ENCODE measurements at places on chromosomes 6 and 20.
A peak's percentile ranks its signal among the peaks of the same experiment; 100 is the strongest.

GRCh38 chr6:75528423-75528822 lies 34.8 kb upstream of the FILIP1 start:
- no peak for DNase-seq

- no peak for DNase-seq
Observed at GRCh38 chr6:135054226-135054568, 425 bp downstream of the HBS1L start.

- DNase-seq, result no peak
Observed at GRCh38 chr6:169935348-169935718, 183.9 kb downstream of the ERMARD start.

DNA sequence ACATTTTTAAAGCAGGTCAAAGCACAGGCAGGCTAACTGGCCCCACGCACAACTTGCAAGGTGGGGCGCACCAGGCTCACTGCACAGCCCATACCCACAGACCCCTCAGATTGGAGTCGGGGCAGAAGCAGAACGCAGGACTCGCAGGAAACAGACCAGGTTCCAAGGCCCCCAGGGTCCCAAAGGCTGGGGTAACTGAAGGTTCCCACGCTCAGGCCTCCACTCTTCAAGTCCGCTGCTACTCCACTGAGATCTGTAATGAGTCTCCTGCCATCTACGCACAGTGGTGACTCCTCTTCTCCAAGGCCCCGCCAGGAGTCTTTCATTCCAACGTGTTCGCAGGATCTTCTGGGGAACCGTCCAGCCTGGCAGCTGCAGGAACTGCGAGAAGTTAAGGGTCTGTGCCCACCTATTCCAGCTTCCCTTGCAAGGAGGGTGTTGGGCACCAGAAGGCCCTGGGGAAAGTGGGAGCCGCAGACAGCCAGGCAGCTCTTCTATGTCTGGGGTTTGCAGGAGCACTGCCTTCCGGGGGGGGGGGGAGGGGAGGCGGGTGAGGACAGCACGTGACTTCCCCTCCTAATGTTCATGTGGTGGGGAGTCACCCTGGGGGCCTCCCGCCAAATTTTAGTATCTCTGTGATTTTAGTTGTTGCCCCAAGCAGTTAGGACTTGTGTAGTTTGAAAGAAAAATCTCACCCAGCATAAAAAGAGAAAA lies 2.0 kb upstream of the TAF4 start:
- DNase-seq, result no peak

GRCh38 chr6:150072201-150072600 lies 3.3 kb upstream of the ULBP3 start:
- peak; percentile 85 for DNase-seq

- DNase-seq, result peak; percentile 84
Observed at GRCh38 chr20:4135385-4136077, 120.2 kb upstream of the RNF24 start.

DNA sequence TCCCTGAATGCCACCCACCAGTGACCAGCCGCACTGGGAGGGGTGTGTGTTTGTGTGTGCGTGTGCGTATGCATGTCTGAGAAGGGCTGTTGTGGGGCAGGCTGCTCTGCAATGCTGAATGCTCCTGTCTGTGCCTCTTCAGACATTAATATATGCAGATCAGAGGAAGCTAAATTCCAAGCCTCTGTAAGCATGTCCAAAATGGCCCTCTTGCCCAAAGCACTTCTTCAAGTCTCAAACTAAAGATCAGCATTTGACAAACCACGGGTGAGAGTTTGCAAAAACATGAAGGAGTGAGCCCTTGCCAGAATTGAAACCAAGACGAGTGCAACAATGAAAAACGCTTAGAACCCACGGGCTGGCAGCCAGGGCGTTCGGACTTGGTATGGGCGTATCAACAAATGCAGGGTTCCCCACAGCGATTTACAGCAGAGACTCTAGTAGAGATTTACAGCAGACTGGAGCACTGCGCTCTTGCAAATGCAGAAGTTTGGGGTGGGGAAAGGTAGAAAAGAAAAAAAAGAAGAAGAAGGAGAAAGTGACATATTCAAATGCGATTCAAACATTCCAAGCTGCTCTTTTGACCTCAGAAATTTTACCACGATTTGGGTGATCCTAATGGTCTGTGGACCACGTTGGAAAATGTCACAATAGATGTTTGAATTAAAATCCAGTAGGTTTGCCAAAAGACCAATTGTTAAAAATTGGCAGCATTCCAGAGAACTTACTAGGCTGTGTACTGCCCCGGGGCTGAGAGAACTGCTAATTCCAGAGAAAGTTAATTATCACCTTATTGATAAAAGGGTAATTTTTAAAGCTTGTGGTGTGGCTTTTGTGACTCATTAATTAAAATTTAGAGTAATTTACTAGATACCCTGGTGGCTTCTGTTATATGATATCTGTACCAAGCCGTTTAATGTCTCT lies 3.5 kb downstream of the SCML4 start:
- DNase-seq, result no peak

DNA sequence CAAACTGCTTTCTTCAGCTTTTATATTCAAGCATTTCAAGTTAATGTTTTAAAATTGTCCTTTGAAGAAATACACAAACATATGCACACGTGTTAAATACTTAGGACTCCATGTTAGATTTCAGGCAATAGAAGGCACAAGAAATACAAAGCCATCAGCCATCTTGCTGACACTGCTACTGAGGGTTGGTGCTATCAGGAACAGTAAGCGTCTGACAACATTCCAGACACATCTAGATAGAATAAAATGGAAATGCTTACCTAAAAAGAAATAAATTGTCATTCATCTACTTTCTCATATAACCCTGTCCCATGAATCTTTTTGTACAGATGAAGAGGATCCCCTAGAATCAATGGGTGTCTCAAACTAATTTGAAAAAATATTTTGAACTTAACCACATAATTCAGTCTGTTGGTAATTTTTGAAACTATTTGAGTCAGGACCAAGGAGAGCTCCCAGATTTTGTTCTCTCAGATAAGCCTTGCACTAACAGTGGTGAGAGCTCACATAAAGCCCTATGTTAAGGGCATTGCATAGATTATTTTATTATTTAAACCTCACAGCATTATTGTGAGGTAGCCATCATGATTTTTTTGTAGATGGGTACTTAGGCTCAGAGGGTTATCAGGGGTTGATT lies 631.1 kb upstream of the POU3F2 start:
- DNase-seq, result no peak

DNA sequence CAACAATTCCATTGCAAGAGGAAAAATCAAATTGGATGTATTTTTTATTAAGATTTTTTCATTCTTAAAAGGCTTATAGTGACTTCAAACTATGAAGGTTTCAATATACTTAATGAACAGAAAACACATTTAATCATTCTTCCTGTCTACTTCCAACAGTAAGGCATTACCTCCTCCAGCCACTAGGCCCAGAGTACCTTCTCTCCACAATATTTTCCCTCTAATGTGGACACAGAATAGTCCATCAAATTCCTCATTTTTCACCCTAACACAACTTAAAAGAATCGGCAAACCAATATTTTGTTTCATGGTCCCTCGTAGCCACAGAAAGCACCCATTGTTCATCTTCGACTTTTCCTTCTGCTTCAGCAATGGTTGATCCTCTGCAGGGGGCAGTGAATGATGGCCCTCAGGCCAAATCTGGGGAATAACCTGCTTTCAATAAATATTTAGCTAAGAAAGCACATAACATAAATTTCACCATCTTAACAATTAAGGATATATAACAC lies 335.4 kb upstream of the ID4 start:
- DNase-seq, result no peak

DNA sequence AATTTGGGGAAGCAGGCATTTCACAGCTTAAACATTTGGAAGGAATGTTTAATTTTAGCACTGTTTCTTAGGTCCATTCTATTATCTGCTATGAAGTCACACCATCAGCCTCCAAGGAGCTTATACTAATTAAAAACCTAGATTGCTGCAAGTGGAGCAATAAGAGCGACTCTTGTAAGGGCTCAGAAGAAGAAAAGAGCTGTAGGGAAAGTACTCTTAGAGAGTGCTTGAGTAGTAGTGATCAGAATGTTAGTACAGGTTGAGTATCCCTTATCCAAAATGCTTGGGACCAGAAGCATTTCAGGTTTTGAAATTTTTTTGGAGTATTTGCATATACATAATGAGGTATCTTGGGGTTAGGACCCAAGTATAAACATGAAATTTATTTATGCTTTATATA lies 285.3 kb downstream of the UBE3D start:
- DNase-seq, result no peak

DNA sequence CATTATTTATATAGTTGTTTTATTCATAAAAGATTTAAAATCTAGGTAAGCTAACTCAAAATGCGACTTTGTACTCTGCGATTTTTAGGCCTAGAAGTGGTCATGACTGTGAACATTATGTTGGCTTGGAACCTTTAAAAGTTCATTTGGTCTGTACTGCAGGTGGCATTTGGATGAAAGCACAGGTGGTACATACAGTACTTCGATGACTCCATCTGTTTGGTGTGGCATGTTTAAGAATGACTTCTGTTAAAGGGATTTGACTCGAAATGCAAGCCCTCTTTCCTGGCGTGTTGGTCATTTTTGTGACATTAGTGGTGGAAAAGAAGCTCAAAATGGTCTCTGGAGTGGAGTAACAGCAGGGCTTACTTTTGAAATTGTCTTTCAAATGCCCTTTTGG lies 118.1 kb downstream of the UST start:
- no peak for DNase-seq

DNA sequence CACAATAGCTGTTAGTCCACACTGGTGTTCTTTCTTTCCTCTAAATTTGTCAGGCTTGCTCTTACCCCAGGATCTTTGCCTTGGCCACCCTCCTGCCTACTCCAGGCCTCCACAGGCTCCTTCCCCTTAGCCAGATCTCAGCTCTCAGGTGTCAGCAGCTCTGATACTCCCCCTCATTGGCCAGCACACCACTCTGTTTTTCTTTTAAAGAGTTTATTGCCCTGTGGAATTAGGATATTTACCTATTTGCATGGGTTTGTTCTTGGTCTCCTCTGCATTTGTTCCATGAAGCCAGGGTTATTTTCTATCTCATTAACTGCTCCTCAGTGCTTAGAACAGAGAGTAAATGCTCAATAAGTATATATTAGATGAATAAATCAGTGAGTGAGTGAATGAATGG lies 36.8 kb downstream of the GCNT2 start:
- no peak for DNase-seq

DNA sequence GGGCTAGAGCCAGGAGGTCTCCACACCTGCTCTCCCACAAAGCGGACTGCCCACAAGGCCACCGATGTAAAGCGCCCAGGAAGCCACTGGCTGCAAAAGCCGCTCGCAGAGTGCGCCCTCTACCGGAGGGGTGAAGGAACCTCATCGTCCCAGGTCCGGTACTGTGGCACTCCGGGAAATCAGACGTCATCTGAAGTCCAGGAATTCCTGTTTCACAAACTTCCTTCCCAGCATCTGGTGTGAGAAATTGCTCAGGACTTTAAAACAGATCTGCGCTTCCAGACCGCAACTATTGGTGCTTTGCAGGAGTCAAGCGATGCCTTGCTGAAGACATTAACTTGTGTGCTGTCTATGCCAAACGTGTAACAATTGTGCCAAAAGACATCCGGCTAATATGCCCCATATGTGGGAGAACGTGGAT lies 115.1 kb upstream of the ARID1B start:
- DNase-seq, result no peak

DNA sequence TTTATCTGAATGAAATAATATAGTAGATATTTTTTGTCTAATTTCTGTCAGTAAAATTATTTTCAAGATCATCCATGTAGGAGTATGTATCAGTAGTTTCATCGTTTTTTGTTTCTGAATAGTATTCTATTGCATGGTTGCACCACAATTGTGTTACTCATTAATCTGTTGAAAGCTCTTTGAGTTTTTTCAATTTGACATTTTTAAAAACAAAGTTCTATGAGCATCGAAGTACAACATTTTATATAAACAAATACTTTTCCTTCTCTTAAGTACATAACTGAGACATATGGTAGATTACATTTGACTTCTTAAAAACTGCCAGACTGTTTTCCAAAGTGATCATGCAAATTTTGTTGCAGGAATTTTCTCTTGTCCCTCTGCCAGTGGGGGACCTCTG lies 1113.1 kb upstream of the CITED2 start:
- DNase-seq, result no peak

- DNase-seq, result no peak
Observed at GRCh38 chr6:11218102-11218442, 14.4 kb downstream of the NEDD9 start.

GRCh38 chr6:143674483-143675381 lies 3.0 kb upstream of the PHACTR2 start:
- no peak for DNase-seq

DNA sequence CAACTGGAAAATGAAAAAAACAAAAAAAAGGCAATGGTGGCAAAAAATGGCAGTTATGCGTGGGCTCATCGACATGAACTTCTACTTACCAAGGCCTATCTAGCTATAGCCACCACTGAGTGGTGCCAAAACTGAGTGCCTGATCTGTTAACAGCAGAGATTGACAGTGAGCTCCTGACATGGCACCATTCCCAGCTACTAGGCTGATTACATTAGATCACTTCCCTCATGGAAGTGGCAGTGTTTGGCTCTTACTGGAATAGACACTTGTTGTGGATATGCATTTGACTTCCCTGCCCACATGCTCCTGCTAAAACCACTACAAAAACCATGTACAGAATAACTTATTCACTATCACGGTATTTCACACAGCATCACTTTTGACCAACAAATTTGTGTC lies 216.1 kb upstream of the SGK1 start:
- DNase-seq, result no peak

DNA sequence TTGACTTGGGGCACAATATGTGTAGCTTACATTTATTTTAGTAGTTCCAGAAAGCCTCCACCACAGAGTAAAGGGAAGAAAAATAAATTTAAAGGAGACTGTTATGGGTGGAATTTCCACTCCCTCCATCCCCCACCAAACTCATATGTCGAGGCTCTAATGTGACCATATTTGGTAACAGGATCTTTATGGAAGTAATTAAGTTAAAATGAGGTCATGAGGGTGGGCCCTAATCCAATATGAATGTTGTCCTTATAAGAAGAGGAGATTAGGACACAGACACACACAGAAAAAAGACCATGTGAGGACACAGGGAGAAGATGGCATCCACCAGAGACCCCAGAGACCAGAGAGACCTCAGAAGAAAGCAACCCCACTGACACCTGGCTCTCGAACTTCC lies 189.7 kb downstream of the EDN1 start:
- DNase-seq, result no peak

DNA sequence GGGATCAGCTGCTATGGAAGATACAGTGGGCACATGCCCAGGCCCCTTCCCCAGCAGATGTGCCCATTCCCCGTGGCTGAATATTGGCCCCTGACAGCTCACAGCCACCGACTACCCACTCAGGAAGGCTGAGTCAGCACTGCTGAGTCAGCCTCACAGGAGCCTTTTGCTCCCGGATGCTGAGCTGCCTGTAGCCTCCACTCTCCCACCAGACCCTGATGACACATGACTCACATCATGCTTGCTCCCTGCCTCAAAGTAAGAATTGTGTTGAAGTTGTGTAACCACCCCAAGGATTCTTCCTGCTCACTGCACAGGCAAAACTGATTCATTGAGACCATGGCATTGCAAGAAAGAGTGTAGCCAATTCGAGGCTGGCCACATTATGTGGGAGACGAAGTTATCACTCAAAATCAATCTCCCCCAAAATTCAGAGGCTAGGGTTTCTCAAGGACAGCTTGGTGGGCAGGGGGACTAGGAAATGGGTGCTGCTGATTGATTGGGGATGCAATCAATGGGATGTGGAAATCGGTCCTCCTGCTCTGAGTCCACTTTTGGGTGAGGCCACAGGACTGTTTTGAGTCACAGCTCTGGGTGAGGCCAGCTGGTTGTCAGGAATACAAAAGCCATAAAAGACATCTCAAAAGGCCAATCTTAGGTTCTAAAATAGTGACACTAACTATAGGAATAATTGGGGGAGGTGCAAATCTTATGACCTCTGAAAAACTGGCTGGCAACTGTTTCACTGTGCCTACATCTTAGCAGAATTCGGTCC lies 556.6 kb upstream of the CDH4 start:
- no peak for DNase-seq

GRCh38 chr6:111642463-111643158 lies 36.9 kb upstream of the TRAF3IP2 start:
- DNase-seq, result peak; percentile 50

Measured in PC-9 (cell line).